ENCODE measurements at places on chromosomes 16 and 17.
A peak's percentile ranks its signal among the peaks of the same experiment; 100 is the strongest.

DNA sequence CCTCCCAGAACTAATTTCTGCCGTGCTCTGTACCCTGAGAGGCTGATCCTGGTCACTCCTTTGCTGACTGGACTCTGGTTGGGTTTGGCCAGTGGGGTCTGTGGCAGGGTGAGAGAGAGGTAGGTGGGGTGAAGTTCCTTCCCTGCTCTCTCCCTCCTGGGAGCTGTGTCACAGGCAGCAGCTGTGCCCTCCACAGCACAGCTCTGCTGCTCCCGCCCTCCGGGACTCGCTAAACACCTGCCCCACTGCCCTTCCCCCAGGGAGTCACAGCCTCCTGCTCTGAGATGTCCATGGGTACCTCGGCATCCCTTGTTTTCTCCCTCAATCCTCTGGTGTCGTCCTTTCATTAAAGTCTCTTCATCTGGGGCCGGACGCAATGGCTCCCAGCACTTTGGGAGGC lies 66.4 kb downstream of the SRCIN1 start:
- DNase-seq = no peak

- no peak for DNase-seq
These were observed 69.4 kb downstream of the MPRIP start for GRCh38 chr17:17111401-17112393.

DNA sequence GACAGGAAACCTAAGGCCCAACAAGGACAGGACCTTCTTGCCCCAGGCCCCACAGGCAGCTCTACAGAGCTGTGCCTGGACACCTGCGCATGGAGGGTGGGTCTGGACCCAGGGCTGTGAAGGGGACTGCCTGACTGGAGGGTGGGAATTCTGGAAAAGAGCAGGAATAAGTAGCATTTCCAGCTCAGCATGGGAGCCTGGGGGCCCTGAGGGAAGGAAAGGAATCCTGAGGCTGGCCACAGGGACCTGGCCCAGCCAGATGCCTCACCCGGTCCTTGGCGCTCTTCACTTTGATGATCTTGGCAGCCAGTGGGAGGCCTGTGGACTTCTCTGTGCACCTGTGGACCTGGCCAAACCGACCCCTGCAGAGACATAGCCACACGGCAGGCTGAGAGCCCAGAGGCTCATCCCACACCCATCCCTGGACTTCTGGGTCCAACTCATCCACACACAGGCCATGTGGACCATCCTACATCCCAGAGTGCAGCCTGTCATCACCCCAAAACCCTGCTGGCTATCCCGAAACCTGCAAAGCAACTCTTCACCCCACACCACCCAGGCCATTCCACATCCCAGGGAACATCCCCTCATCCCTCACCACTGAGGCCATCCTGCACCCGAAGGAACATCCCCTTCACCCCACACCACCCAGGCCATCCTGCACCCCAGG lies 18.7 kb downstream of the MYLK3 start:
- DNase-seq = no peak

GRCh38 chr17:3986939-3987335 lies 22.7 kb upstream of the ATP2A3 start:
- no peak for DNase-seq

DNA sequence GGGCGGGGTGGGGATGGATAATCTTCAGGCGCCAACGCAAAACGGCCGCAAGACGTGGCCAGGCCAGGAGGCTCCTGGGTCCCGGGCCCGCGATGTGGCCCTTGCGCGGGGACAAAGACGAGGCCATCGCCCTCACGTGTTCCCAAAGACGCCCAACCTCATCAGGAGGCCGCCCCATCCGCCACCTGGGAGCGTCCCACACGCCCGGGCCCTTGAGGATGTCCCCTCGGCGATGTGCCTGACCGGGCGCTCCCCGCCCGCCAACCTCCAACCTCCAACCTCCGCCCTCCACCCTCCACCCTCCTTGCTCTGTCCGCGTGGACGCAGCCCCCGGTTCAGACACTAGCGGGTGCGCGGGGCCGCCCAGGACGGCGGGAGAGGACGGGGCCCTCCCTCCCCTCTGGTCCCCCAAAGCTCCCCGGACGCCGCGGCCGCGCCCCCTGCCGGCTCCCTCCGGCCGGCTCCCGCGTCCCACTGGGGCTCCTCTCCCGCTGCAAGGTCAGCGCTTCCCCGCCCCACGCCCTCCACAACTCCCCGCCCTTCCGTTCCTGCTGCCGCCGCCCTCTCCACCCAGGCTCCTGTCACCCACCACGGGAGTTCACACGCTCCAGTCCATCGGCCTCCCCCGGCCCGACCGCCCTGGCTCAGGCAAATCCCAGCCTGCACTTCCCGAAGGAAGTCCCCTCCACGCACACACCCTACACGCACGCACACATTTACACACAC lies 250.8 kb upstream of the RPL38 start:
- DNase-seq = no peak

DNA sequence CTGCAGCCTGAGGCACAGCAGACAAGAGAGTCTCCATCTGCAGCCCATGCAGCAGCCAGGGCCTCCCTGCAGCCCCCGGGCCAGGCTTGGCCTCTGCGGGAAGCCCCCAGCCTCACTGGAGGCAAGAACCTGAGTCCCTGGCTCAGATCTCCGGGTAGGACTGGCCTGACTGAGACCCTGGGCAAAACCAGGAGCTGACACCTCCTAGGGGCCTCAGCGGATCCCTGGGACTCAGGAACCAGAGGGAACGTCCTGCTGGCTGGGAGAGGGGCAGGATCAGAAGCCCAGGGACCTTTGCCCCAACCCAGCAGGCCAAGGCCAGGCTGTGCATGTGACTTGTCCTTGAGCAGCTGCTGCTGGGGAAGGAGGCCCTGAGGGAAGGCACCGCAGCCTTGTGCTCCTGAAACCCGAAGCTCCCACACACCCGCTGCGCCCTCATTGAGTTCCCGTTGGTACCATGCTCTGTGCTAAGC lies 1.7 kb upstream of the PRSS21 start:
- DNase-seq = no peak

GRCh38 chr17:28282596-28282995 lies 36.4 kb upstream of the TMEM97 start:
- DNase-seq = peak; percentile 73

DNA sequence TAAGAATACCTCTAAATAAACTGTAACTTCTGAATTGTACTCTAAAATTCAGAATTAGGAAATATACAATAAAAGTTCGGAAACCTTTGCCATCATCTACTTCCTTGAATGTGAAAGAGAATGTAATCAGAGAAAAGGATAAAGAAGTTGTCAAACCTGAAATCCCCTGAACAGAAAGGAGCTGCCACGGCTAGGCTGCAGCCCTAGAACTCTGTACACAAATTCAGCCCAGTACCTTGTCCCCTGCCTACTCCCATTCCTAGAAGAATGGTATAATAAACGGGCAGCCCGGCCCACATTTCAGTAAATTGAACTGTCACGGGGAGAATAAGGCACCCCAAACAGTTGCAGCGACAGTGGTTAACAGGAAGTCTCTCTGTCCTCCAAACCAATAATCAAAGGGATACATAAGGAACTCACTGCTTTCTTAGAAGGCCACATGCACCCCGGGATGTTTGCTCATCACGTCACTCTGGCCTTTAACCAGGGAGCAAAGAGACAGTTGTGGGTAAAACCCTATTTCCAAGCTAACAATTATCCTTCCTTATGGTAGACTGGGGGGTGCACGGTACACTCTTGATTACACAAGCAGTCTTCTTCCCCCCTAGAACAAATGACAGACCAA lies 24.3 kb upstream of the RFFL start:
- no peak for DNase-seq

DNA sequence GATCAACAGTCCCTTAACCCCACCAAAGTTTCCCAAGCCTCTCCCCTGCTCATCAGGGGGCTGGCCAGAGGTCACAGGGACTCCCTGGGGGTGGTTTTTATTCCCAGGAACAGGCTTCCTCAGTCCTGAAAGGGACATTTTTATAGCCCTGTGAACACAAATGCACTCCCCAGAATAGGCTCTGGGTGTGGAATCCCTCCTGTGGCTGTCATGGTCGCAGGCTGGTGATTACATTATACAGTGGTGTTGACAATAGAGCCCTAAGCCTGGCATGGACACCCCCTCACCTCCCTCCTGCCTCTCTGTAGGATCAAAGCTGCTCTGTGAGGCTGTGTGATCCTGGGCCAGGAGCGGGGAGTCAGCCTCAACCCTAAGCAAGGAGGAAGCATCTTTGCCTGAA lies 1.4 kb upstream of the CA4 start:
- no peak for DNase-seq

DNA sequence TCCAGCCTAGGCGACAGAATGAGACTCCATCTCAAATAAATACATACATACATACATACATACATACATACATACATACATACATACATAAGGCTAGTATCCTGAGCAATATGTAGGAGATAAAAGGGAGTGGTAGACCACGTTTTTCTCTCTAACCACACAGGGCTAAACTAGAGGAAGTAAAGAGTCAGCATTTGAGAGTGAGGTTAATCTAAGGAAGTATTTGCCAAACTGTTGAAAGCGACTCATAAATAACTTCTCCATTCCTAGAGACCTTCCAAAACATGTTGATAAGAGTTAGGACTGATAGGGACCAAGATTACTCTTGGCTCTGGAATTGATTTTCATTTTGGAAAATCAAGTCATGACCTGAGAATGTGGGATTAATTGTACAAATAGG lies 68.9 kb downstream of the NEUROD2 start:
- DNase-seq = no peak

GRCh38 chr17:76417499-76418143 lies 33.2 kb downstream of the SPHK1 start:
- no peak for DNase-seq

DNA sequence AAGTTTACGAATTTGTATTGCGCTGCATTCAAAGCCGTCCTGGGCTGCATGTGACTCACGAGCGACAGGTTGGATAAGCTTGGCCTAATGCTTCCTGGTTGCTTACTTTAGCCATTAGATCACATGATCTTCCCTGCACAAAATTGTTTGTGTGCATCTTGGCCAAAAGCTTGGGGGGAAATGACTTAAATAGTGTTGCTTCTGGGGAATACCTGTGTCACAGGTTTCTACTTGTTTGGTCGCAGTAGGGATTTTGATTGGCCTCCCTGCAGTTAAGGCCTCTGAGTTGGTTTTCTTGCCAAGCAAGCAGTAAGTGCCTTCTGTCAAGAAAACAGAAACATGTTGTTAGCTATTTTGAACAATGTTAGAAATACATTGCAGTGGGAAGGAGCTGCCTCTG lies 39.6 kb upstream of the DUSP14 start:
- no peak for DNase-seq

- DNase-seq = no peak
These were observed 457.9 kb downstream of the SLC39A11 start for GRCh38 chr17:72634621-72635020.

DNA sequence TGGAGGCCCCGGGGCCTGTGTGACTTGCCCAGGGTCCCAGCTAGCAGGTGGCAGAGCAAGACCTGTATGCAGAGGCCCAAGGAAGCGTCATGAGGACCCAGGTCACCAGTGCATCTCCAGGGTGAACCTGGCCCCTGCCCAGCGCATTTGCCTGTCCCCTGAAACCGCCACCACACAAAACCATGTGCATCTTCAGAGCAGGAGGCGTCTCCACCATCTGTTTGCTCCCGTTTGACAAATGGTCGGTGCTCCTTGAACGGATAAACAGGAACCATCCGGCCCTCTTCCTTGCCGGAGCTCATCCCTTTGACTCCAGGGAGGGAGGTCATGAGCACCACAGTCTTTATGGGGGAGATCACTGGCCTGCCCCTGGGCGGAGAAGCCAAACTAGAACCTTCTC lies 62.5 kb downstream of the JPH3 start:
- DNase-seq = no peak

DNA sequence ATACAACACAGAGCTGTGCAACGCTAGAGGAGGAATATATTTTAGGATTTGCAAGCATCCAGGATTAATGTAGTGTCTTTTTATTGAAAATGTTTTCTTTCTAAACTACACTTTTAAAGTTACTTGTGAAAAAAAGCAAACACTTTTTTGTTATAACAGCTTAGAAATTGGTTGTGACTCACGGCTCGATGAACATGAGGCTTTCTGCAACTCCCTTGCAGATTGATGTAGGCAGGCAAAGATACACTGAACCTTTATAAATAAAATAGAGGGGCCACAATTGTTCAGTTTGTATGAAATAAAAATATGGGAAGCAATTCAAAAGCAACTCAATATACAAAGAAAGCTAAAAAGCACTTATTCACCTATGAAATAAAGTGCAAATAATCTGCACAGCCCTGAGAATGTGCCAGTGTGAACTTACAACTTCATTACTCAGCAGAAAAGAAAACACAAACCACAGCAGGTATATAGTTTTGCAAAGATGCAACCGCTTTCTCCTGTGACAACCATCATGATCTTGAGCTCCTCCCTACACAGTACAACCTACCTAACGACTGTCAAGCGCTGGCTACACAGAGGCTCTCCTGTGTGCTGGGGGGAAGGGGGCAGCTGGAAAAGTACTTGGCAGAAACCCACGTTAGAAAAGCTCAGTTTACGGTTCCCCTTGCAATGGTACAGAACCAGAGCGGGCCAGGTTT lies 948 bp downstream of the LUC7L start:
- DNase-seq = no peak

GRCh38 chr17:76354317-76354729 lies 607 bp upstream of the PRPSAP1 start:
- no peak for DNase-seq

- no peak for DNase-seq
These were observed 2.4 kb upstream of the NACA2 start for GRCh38 chr17:61593426-61593825.

GRCh38 chr16:24609740-24610415 lies 70.5 kb downstream of the RBBP6 start:
- no peak for DNase-seq

DNA sequence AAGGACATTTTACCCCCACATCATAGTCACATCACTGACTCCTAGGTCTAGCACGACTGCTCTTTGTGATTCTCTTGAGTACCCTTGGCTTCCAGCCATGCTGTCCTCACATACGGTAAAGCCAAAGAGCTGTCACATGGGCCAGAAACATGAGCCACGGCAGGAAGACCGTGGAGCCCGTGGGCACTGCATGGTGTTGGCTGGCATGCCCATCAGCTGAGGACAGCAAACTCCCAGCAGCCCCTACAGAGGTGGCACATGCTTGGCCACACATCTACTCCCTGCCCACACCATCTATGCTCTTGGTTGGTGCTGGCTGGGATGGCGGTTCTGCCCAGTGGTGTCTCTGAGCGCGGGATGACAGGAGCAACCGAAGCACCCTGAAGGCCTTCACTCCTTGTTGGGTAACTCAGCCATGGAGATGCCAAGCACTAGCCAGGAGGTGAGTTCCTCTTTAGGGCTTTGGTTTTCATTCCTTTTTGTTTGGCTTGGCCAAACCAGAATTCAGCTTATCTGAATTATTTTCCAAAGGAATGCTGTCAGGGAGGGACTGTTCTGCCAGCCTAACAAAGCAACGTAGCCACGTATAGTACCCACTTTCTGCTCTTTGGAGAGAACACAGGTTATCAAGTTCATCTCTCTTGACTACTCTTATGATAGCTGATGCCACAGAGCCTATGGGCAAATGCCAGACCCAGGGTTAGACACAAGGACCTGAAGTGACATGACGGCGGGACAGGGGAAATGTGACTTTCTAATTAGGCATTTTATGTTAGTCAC lies 10.0 kb downstream of the TNFAIP1 start:
- no peak for DNase-seq
